Fibroblast of lung (primary cell): ENCODE measurements at places on chromosomes 1 and 21.

GRCh38 chr1:12244585-12244984 is 14.8 kb downstream of the VPS13D start:
- DNase-seq, result no peak

- no peak for DNase-seq
Measured at GRCh38 chr1:15331734-15332133, 78.0 kb upstream of the EFHD2 start.

DNA sequence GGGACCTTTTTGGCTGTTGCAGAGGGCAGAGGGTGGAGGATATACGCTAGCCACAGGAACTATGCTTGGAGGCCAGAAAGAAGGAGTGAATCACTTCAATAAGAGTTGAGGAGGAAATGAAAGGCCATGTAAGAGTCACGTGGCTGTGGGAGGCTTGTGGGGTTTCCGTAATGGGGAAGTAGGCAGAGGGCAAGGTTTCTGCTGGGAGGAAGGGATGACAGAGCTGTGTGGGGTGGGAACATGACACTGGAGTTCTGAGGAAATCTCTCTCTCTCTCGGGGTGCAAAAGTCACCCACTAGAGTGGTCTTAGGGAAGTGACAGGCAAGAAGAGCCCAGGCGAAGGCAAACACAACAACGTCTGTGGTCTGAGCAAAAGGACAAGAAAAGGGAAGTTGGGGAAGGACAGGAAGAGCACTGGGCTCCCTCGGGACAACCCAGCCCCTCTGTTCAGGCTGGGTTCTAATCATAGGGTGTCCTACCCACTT is 3.9 kb upstream of the CD1C start:
- DNase-seq, result no peak

DNA sequence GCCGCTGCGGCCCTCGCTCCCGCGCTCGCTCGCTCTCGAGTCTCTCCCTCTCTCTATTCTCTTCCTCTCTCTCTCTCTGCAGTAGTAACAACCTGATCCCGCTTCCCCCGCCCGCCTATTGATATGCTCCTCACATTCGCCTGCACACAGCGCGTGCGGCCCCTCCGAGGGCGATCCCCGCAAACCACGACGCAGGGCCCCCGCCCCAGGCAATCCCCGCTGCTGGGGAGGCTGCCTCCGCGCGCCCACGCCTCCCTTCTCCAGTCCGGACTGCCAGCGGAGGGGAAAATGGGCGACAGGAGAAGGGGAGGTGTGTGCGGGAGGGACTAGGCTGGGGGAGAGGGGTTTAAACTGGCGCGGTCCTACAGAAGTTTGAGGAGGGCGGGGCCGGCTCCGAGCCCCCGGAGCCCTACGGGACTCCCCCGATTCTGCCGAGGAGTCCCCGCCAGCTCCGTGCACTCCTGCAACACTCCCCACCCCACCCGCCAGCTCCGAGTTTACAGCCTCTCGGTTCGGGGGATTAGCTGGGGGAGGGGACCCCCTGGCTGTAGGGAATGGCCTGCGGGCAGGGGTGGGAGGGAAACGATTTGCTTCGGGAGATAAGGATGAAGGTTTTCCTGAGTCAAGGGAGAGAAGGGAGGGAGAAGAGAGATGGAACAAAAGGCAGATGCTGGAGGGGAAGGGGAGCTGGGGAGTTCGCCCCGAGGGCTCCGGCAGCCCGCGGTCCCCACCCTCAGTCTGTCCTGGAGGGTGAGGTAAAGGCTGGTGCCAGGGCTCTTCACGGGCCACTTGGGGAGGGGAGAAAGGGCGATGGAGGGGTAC is 66.6 kb downstream of the SYT2 start:
- DNase-seq, result no peak

GRCh38 chr1:66315671-66316070 is 218.3 kb upstream of the SGIP1 start:
- peak; percentile 50 for DNase-seq

- DNase-seq, result no peak
Measured at GRCh38 chr1:110956586-110956985, 7.1 kb downstream of the LRIF1 start.
